RPMI7951 (cell line): ENCODE measurements at places on chromosomes 3 and 15. TPM values are rescaled to one million over a fixed set of nuclear protein-coding genes. Genes with fewer than 3 reads are reported as not detected.
A peak's percentile ranks its signal among the peaks of the same experiment; 100 is the strongest.

DNA sequence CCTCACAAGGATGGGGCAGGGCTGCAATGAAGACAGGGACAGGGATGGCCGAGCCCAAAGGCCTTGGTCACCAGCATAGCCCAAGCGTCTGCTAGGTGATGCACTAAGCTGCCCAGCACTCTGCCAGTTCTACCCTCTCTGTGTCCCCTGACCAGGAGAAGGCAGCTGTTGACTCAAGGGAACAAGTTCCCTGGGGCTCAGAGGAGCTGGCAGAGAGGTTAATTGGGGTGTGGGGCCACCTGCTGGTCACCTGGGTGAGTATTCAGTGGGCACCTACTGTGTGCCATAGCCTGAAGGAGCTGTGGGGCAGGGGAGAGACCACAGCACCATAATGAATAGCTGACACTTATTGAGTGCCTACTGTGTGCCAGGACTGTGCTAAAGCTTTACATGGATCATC lies 22.0 kb upstream of the DOCK3 start:
- peak; percentile 47 for DNase-seq

FETUB gene
- not detected in 2 replicates for total RNA-seq

LDHAL6B gene
- total RNA-seq: 0.10 TPM in 1 of 2 replicates, not detected in the other

DNA sequence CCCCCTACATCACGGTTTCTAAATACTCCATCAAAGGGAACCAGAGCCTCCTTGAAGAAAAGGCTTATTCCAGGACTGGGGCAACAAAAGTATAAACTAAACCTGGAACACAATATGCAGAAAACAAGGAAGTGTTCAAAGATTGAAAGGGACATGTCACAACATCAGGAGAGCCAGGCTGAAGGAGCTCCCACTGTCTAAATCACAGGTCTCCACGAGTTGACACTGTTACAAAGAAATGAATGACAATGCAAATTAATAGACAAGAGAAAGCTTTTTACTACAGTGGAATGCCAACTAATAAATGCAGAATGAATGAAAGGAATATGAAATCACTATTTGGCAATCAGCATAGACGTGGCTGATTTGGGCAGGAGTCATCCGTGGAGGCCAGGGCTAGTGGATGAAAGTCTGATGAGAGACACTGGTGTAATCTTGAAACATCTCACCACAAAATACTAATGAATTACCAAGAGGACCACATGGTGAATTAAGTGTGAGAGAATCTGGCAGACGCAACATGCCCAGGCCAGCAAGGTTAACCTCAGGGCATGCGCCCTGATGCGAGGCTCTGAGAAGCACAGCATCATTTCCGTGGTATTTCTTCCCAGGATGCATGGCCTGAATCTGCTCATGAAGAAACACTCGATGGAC lies 123.8 kb upstream of the TJP1 start:
- DNase-seq: peak; percentile 16

RBMS3 gene
- 12.6 and 22.8 TPM in 2 replicates for total RNA-seq

LYZL4 gene
- total RNA-seq: 1.5 and 1.6 TPM in 2 replicates

DNA sequence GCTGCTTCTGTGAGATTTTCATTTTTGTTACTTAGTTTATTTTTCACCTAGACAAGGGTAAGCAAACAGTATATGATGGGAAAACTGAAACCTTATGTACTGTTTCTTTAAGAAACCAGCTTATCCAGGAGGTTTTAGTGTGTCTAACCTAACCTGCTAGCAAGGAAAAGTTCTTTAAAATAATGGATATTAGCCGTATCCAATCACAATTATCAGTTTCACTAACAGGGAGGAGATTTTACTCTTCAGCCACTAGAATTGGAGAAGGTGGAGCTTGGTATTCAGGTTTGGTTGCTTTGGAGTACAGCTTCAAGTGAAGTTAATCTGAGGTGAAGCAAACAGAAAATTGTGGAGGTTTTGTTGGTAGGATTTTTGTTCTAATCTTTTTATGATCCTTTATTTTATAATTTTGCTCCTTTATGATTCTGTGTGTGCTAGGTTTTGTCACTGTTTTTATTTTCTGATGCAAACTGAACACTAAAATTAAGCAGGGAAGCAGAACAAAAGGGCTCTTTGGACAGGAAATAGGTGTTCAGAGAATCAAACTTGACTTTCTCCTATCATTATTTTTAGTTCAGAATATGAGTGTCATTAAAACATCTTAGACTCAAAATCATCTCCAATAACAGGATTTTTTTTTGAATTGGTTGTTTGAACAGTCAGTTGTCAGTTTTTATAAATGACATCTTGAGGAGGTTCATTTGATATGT lies 13.0 kb downstream of the ZFAND6 start:
- peak; percentile 96 for DNase-seq

GRCh38 chr3:154143873-154144272 lies 22.7 kb downstream of the ARHGEF26 start:
- no peak for DNase-seq

- DNase-seq: no peak
Observed at GRCh38 chr15:88654430-88655102, 15.8 kb downstream of the ISG20 start.

- DNase-seq: no peak
Observed at GRCh38 chr3:73667889-73668288, 43.1 kb upstream of the PDZRN3 start.

APOD gene
- total RNA-seq: 0.96 and 1.6 TPM in 2 replicates

CDCP1 gene
- 75.6 and 78.0 TPM in 2 replicates for total RNA-seq
